Suppressor macrophage (primary cell): ENCODE measurements at places on chromosomes 4 and X.
A peak's percentile ranks its signal among the peaks of the same experiment; 100 is the strongest.

- DNase-seq = no peak
Measured at GRCh38 chr4:176874721-176875445, 82.2 kb upstream of the VEGFC start.

- no peak for DNase-seq
Measured at GRCh38 chr4:146495269-146495668, 26.5 kb downstream of the SLC10A7 start.

GRCh38 chr4:18815081-18815778 lies 793.7 kb upstream of the LCORL start:
- no peak for DNase-seq

DNA sequence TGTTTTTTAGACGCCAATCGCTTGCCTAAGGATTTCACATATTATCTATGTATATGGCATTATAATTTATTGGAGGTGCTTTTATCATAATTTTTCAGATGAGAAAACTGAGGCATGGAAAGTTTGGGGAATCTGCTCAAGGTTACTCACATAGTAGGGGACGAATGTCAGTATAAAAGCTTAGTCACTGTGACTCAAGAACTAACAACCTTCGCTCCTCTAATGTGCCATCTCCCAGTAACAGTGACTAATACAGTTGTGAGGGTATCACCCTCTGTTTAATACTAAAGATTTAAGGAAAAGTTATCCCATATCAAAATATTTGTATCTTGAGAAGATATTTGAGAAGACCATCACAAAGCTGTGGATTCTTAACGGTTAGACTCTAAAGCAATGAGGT lies 353.1 kb upstream of the SPOCK3 start:
- no peak for DNase-seq

DNA sequence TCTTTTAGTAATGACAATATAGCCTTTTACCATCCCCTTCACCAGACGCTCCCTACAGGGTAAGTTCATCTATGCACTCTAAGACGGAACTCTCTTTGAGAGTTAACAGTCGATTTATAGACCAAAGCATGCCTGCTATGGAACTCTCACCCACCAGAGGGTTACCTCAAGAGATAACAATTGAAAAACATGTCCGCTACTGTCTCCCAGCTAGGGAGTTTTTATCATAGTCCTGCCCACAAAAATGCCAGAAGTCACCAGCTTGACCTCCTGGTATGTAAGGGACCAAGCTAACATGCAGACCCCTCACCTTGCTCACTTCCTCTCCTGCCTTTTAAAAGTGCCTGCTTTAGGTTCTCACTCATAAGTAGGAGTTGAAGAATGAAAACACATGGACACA lies 16.7 kb upstream of the YTHDC1 start:
- DNase-seq = no peak

GRCh38 chrX:104343428-104344129 lies 88.8 kb upstream of the ESX1 start:
- peak; percentile 79 for DNase-seq

- no peak for DNase-seq
Measured at GRCh38 chr4:76435528-76436319, 695 bp downstream of the SHROOM3 start.

- DNase-seq = no peak
Measured at GRCh38 chr4:165783626-165784025, 89.4 kb upstream of the TLL1 start.
